ENCODE measurements at places on chromosomes 3 and 15. TPM values are rescaled to one million over a fixed set of nuclear protein-coding genes. Genes with fewer than 3 reads are reported as not detected.

DNA sequence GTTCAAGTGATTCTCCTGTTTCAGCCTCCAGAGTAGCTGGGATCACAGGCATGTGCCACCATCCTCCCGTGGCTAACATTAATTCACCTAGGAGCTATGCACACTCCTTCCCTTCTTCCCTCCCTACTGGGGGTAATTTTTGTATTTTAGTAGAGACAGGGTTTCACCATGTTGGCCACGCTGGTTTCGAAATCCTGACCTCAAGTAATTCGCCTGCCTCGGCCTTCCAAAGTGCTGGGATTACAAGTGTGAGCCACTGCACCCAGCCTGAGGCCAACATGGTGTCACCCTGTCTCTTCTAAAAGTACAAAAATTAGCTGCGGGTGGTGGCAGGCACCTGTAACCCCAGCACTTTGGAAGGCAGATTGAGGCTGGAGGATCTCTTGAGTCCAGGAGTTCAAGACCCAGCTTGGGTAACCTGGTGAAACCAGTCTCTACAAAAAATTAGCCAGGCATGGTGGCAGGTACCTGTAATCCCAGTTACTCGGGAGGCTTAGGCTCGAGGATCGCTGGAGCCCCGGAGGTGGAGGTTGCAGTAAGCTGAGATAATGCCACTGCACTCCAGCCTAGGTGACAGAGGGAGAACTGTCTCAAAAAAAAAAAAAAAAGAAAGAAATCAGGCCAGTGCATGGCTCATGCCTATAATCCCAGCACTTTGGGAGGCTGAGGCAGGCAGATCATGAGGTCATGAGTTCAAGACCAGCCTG lies 6.1 kb downstream of the RNU5B-1 start:
- DNase-seq, result no peak

- DNase-seq, result no peak
Measured at GRCh38 chr3:139653582-139653981, 24.2 kb downstream of the NMNAT3 start.

DNA sequence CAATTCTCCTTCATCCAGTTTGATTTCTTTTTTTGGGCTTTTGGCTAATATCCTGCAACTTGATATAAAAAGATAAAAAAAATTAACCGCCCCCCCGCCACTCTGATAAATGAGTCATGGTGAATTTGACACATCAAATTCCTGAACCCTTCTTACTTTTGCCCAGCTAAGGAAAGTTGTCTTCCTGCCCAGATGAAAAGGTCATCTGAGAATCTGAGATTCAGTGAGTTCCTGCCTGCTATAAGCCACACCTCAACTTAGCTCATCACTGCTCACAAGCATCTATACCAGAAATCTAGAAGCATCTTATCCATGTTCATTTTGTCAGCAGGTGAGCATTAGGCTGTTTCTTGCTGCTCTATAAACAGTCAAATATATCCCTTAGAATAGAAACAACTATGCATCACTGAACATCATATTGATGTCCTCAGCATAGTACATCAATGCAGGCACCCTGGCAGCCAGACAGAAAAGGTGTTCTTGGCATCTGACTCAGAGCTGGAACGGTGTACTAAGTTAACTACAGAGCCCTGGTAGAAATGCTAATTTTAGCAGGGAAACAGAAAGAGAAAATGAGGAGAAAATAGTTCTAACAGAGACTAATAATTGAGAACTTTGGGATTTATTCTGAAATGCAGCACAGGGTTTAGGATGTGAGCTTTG lies 77.1 kb downstream of the SEMA6D start:
- DNase-seq, result no peak

DNA sequence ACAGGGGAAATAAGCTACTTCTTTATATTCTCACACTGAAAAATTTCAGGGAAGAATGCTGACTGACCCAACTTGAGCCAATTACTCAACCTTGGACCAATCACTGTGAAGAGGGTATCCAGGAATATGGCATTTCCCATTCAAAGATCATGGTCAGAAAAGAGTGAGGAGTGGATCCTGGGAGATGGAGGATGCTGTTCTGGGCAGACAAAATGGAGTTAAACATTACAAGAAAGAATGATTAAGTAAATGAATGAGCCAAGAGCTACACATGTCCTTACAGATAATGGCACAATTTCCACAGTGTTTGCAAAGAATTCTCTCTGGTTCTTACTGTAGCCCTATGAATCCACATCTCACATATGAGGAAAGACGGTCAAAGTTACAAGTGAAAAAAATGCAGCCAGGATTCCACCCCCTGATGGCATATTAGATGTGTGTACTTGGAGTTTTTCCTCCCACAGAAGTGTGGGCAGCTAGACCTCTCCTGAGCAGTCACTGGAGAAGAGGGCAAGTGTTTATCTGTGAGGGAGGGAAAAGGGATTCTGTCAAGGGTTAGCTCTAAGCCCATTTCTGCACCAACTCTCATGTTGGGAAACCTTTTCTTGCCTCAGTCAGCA lies 33.8 kb downstream of the AMOTL2 start:
- DNase-seq, result no peak

DNA sequence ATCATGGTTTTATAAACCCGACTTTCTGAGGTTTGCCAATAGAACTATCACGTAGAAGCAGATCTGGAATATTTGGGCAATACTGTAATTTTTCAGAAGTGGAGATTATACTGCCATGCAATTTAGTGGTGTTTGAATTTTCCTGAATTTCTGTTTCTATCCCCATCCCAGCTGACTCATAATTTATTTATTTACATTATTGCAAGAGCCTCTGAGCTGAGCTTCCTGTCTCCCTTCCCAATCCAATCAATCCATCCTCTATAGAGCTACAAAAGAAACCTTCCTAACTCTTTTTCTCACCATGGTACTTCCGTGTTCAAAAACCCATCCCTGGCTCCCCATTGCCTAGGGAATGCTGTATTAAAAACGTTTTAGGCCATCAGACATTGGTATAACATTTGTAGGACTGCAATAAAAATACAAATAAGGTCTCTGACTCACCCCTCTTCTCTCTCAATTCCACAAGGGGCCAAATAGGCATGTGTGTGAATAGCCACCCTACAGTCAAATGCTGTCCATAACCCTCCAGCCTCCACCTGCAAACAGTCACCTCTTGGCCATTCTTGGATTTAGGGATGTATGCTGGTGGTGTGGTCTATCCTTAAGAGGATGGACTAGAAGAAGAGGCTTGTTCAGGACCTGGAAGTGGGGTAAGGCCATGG lies 190.7 kb downstream of the CD47 start:
- DNase-seq, result no peak

DNA sequence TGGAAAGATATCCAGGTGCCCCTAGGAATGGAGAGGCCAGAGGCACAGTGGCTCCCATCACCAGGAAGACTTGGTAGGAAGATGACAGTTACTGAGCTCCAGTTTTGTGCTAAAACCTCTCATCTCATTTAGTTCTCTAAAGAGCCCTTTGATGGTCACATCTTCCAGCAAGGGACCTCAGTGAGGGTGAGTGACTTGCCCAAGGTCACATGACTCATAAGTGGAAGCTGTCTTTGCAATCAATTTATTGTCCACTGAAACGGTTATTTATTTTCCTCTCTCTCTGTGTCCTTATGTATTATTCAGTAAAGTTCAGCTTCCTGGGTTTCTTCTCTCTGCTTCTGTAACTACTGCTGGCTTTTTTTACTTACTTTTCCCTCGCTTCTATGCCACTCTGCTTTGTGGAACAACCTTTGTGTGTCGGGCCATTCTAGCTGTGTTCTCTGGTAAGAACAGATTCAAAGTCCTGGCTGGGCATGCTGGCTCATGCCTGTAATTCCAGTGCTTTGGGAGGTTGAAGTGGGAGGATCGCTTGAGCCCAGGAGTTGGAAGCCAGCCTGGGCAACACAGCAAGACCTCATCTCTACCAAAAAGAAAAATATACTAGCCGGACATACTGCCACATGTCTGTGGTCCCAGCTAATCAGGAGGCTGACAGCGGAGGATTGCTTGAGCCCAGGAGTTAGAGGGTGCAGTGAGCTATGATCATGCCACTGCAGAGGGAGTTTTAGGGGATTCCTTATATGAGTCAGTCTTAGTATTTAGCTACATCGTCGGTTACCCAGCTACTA lies 55.9 kb downstream of the PDIA5 start:
- no peak for DNase-seq

GRCh38 chr3:152874896-152875749 lies 40.2 kb downstream of the P2RY1 start:
- no peak for DNase-seq

DNA sequence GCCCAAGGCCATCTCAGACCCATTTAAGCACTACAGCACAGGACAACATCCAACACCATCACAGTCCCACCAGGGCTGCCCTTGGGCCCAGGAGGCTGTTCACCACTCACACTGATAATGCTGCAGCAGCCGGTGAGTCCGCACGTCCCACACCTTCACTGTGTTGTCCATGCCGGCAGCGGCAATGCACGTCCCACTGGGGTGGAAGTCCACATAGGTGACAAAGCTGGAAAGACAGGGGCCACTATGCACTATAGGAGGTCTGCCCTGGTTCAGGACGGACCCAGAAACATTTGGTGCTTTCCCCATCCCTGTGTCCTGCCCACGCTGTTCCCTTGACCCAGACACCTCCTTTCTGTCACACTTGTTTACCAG lies 8.5 kb downstream of the POC1A start:
- DNase-seq, result no peak

- no peak for DNase-seq
Measured at GRCh38 chr15:77988347-77989295, 88.9 kb downstream of the TBC1D2B start.

DNA sequence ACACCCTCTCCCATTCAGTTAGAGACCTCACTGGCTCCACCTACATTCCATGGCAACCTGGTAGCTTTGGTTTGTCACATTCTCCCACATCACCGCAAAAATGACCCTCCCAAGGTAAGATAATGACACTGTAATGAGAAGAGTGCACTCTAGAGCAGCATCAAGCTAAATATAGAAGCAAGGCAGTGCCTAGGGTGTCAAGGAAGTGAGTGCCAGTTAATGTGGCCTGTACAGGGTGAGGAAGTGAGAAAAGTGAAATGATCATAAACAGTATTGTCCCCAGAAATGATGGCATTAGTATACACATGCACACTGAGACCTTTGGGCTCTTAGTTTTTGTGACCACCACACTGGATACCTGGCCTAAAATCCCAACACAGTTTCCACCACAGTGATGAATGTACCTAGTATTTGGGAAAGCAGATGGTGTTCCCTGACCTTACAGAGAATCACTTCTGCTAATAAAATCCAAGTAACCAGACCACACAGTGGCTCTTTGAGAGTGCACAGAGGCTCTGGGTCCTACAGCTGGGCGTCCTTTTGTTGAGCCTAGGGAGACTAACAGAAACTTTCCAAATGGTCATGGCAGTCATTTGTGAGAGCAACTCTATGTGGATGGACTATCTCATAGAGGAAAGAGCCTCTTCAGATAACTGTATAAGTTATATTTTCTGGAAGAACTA lies 106.6 kb downstream of the ARPP21 start:
- no peak for DNase-seq

DNA sequence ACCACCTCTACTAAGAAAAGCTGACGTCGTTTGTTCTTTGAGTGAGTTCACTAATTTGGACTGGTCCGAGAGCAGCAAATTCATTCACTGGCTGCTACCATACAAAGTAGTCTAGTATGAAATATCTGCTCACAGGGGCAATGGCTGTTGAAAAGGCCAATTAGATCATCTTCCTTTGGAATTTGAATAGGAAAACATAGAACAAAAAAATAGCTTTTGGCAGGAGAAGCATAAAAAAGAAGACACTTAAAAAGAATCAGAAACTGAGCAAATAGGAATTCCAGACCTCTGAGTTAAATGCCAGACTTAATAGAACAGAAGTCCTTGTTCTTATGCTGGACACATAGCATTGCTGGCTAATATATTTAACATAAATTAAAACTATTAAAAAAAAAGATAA lies 159.3 kb downstream of the IL1RAP start:
- DNase-seq, result no peak

- no peak for DNase-seq
Measured at GRCh38 chr15:36673987-36674386, 94.6 kb downstream of the CDIN1 start.

GRCh38 chr15:41955807-41956525 lies 16.4 kb downstream of the EHD4 start:
- no peak for DNase-seq

- no peak for DNase-seq
Measured at GRCh38 chr3:129794311-129795185, 99.0 kb downstream of the TMCC1 start.

DNA sequence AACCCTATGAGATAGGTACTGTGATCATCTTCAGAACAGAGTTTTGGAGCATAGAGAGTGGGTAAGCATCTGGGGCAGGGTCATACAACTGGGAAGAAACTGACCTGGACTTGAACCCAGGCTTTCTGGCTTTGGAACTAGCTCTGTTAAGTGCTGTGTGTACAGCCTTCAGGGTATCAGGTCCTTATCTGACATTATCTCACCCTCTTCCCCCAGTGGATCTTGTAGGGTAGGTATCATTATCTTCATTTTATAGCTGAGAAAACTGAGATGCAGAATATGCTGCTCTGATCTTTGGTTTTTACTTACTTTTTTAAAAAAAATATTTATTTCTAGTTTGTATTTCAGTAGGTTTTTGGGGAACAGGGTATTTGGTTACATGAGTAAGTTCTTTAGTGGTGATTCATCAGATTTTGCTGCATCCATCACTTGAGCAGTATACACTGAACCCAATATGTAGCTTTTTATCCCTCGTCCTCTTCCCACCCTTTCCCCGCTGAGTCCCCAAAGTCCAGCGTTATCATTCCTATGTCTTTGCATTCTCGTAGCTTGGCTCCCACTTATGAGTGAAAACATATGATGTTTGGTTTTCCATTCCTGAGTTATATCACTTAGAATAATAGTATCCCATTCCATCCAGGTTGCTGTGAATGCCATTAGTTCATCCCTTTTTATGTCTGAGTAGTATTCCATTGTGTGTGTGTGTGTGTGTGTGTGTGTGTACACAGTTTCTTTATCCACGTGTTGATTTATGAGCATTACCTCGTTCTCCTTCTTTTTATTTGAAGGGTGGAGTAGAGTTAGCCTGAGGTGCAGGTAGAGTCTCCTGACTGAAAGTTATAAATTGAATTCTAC lies 271.2 kb downstream of the PTPRG start:
- no peak for DNase-seq

GRCh38 chr15:88069561-88069960 lies 187.0 kb downstream of the NTRK3 start:
- no peak for DNase-seq

- no peak for DNase-seq
Measured at GRCh38 chr3:101854608-101855304, 5.4 kb downstream of the NFKBIZ start.

DNA sequence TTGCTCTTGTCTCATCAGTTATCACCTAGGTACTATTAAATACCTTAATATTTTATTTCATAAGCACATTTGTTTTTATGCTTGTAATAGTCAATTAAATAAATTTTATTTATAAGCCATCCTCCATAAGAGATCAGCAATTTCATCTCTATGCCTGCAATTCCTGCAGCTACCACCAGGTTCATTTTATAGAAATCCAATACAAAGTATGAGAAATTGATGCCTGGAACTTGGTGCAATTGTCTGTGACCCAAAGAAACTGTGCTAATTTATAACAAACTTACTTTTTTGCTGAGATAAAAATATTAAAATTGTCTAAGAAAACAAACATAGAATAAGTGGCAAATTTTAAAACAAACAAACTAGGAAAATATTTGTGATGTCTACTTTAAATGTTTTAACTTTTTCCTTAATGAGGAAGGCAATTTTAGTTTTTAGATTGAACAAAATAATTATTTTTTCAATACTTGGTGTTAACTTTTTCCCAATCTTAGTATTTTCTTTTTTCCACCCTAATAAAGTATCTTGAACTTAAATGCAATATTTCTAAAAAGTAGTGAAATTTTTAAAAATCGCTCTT lies 1026.6 kb downstream of the ROBO1 start:
- no peak for DNase-seq

Gene PLD1
- total RNA-seq, result 18.8 TPM

Gene GOLGA6L2
- not detected for total RNA-seq

Gene MYEF2
- total RNA-seq, result 0.07 TPM

Gene LYZL4
- not detected for total RNA-seq

Gene FAM174B
- total RNA-seq, result 5.0 TPM

Gene SIDT1
- 0.35 TPM for total RNA-seq
